MCF 10A (cell line): ENCODE measurements at places on chromosomes 12 and 14. TPM values are rescaled to one million over a fixed set of nuclear protein-coding genes. Genes with fewer than 3 reads are reported as not detected.

Gene TTC9
- 0.30 and 0.37 TPM in 2 replicates for total RNA-seq

Gene DEGS2
- 0.07 and 0.39 TPM in 2 replicates for total RNA-seq

Gene FGF6
- not detected in 2 replicates for total RNA-seq

Gene CLEC2A
- total RNA-seq, result not detected in 2 replicates

Gene MAP3K9
- total RNA-seq, result 17.2 and 18.6 TPM in 2 replicates

Gene HAL
- total RNA-seq, result 0.27 and 1.1 TPM in 2 replicates

Gene TAOK3
- 24.8 and 28.6 TPM in 2 replicates for total RNA-seq

Gene NANOG
- total RNA-seq, result not detected in 2 replicates

Gene GPRC5D
- total RNA-seq, result not detected in 2 replicates

Gene IFNG-AS1
- not detected in 2 replicates for total RNA-seq

Gene RAD51AP1
- total RNA-seq, result 7.1 and 10.8 TPM in 2 replicates

Gene SERPINA9
- not detected in 2 replicates for total RNA-seq

Gene TMEM119
- not detected in 2 replicates for total RNA-seq

Gene AICDA
- not detected in 2 replicates for total RNA-seq

Gene KSR2
- 0.02 TPM in 1 of 2 replicates, not detected in the other for total RNA-seq

Gene HOXC13
- 5.3 and 6.0 TPM in 2 replicates for total RNA-seq

Gene SLC6A15
- total RNA-seq, result 94.0 and 96.3 TPM in 2 replicates

Gene WSCD2
- not detected in 2 replicates for total RNA-seq

Gene RIPK3
- total RNA-seq, result not detected in 2 replicates

Gene OR6C2
- not detected in 2 replicates for total RNA-seq

Gene PCNX4
- total RNA-seq, result 62.8 and 63.3 TPM in 2 replicates
